Tibial artery (tissue), 4 donors: ENCODE measurements at places on chromosomes 13 and 19.

DNA sequence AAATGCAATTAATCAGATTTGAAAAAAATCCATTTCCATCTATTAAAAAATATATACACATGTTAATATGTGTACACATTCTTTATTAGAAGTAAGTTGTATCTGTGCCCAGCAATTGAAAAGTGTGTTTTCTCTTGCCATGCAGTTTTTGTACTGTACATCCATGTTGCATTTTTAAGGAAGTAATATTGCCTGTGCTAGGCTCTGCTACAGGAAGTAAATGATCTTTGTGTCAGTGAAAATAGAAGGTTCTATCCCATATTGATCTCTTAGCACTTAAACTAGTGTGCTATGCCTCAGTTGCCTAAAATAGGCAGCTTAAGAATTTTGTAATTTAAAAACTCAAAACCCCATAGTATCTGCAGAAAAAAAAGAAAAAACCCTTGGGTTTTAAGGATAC lies 122.5 kb downstream of the CDK8 start:
- no peak for DNase-seq

DNA sequence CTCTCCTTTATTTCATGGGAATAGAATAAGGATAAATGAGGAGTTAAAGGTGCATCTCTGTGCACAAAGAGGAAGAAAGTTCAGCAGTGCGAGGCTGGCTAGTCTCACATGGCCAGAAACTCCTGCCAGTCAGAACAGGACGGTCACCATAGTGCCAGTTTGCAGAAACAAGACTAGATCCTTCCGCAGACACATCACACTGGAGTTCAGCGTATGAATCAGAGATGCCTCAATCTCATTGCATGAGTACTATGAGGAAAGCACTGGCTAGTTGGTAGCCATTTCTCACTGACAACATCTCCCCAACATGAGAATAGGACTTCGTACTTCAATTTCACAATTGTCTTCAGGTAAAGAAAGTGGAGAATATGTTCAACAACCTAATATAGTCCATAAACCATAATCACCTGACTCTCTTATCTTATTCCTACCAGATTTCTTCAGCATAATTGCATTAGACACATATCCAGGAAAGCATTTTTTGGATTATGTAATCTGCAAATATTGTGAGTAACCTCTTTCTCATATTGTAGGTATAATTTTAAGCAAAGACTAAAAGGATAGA lies 34.9 kb downstream of the RXFP2 start:
- DNase-seq = no peak

DNA sequence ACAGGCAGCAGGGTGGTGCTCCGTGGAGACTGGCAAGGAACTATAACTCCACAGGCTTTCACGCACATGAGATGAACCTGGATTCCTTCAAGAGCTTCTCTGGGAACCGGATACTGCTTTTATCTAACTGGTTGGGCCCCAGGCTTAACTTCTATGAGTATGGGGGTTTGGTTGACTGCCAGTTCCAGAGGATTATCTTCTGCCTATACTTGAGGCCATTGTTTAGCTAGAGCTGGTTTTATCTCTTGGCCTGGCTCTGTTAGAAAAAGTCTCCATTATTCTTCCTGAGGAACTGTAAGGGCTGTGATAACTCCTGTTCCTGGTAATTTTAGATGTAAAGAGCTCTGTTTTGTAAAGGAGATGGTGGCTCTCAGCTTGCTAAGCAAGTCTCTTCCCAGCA lies 40.9 kb downstream of the ZNF846 start:
- DNase-seq = no peak

DNA sequence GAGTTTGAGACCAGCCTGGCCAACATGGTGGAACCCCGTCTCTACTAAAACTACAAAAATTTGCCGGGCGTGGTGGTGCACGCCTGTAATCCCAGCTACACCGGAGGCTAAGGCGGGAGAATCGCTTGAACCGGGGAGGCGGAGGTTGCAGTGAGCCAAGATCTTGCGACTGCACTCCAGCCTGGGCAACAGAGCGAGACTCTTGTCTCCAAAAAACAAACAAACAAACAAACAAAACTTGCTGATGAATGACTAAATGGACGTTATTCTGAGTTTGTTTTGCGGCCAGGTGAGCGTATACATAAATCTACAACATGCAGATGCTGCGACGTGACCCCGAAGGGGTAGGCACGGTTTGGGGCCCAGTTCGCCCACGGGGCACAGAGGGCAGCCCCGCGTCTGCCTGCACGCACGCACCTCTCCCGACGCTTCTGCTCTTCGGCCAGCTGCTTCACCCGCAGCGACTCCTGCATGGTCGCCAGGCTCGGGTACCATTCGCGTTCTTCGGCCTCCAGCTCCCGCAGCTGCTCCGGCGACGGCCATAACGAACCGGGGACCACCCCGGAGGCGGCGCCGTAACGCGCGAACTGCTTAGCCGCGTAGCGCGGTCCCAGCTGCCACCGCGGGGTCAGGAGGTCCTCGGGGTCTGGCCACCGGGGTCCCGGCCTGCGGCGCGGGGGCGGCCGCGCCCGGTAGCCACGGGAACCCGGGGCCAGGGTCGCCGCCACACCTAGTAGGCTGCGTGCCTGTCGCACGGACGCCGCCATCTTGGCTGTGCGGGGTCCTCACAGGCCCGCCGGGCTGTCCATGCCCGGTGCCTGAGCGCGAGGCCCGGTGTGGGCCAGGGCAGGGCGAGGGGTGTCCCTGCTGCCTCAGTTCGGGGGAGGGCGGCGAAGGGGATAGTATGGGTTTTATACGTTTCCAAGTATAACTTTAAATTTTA lies at the start of gene GADD45GIP1:
Gene GADD45GIP1 (minus strand): TSS at position 778 of the 943 bp plus-strand sequence. CDS start 11 bp downstream, at position 767.
- DNase-seq = peak; percentile 70

- DNase-seq = no peak
These were observed 2.5 kb downstream of the NDUFA3 start for GRCh38 chr19:54104998-54105715.

DNA sequence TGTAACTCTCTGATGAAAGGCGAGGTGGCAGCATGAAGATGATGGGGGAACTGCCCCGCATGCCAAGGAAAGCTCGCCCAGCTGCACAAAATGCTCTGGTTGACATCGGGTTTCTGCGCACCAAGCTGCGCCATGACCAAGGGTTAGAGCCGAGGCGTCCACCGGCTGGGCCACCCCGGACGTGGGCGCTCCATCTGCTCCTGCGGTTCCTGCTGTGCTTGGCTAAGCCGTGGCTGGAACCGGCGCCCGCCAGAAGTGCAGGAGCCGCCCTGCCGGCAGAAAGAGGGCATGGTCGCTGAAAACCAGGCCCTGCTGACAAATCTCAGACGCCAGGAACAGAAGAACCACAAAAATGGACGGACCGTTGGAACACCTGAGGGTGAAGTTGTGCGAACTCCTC lies 57.9 kb downstream of the ZNF100 start:
- DNase-seq = no peak

DNA sequence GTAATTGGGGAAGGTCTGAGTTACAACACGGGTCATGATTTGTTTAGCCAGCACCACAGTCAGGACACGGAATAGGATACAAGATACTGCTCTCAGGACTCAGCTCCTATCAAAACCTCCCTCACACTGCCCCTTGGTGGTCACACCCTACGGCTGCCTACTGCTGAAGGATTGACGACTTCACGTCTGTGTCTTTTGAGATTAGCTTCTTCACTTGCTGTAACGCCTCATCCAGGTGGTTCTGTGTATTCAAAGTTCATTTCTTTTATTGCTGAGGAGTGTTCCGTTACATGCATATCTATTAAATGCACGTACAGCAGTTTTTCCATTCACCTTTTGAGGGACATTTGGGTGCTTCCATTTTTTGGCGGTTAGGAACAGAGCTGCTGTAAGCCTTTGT lies 46.3 kb downstream of the URI1 start:
- DNase-seq = no peak

DNA sequence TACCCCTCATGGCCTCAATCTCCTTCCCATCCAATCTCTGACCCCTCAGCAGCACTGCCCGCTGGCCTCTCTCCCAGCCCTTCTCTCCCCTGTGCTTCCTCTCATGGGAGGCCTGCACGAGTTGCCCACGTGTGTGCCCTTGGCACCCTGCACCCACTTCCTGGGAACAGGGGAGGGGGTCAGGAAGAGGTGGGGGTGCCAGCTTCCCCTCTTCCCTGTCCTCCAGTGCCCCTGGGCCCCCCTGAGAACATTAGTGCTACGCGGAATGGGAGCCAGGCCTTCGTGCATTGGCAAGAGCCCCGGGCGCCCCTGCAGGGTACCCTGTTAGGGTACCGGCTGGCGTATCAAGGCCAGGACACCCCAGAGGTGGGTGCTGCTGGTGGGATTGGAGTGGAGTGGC lies 19.2 kb downstream of the AXL start:
- no peak for DNase-seq

GRCh38 chr19:7742575-7742974 lies 4.8 kb downstream of the CD209 start:
- DNase-seq = no peak

DNA sequence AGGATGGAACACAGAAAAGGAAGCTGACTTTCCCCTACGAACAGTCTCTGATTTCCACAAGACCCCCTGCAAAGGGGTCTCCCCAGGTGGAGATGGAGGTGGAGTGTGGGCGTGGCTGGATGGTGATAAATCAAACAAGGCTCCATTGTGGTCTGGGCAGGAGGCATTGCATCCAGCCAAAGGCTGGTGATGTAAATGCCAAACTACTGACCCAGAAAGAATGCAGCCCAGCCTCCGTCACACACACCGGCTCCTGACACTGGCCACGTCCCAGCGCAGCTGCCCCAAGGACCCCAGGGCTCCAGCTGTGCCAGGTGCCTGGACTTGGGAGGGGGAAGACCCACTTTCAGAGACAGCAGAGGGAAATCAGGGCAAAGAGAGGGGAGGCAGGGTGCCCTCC lies 6.3 kb downstream of the SLC7A1 start:
- DNase-seq = no peak

- peak; percentile 43 for DNase-seq
These were observed 27.2 kb downstream of the FOXO1 start for GRCh38 chr13:40639221-40639681.

DNA sequence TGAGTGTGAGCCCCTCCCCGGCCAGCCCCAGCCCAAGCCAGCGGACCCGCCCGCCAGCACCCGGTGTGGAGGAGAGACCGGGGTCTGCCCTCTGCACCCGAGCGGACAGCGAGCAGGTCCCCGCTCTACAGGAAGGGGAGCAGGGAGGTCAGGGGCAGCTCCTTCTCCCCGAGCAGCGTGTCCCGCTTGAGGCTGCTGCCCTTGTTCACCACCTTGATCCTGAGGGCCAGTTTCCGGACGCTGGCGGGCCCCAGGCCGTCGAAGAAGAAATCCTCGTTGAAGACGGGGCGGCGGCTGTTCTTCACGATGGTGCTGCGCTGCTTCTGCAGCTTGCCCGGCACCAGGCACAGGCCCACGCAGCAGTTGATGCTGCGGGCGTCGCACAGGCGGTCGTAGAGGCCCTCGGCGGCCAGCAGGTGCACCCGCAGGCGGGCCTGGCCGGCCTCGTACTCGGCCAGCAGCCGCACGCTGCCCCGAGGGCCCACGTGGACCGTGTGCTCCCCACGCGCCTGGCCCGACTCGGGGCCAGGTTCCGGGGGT lies 1.9 kb downstream of the C2CD4C start:
- no peak for DNase-seq

GRCh38 chr13:110880627-110881026 lies 34.2 kb downstream of the ANKRD10 start:
- no peak for DNase-seq

DNA sequence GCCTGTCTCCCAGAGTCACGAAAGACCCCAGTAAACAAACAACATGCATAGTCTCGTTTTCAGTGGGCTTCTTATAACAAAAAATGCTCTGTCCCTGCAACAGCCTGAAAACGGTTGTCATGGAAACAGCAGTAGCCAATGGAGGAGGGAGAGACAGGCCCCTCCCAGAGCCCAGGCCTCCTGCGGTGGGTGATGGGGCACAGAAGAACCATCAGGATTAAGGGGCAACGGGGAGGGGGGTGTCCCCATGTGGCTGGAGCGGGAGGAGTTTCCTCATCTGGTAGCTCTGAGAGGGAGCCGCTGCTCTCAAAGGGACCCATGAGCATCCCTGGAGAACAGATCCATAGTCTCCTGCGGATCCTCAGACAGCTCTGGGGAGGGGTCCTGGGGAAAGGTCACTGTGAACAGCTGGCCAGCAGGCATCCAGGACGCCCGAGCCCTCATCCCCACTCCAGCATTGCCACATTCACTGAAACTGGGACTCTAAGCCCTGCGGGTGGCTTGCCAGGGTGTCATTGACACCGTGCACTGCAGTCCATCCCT lies 37.5 kb upstream of the PNMA8B start:
- DNase-seq = peak; percentile 55
